ENCODE measurements at places on chromosomes 7 and 10. TPM values are rescaled to one million over a fixed set of nuclear protein-coding genes. Genes with fewer than 3 reads are reported as not detected.

Gene PDAP1
- 210 TPM for total RNA-seq

Gene ZNF25
- 4.6 TPM for total RNA-seq

Gene NAT16
- total RNA-seq: not detected

Gene RAMP3
- not detected for total RNA-seq

Gene NXPH1
- not detected for total RNA-seq

Gene PTPRN2
- 0.33 TPM for total RNA-seq

Gene CRTAC1
- total RNA-seq: not detected

Gene ANXA7
- total RNA-seq: 154 TPM
